Adipose tissue (tissue), 3 donors: ENCODE measurements at places on chromosomes 16 and 17. TPM values are rescaled to one million over a fixed set of nuclear protein-coding genes. Genes with fewer than 3 reads are reported as not detected.

Gene ENPP7
- not detected for polyA plus RNA-seq

Gene SLC4A1
- not detected for polyA plus RNA-seq

Gene CD300LB
- 0.08 TPM for polyA plus RNA-seq

Gene CCL7
- not detected for polyA plus RNA-seq

Gene PRR29
- polyA plus RNA-seq, result 1.1 TPM

Gene KCTD19
- polyA plus RNA-seq, result not detected

Gene PIK3R6
- not detected for polyA plus RNA-seq

Gene TNP2
- not detected for polyA plus RNA-seq

Gene COA3
- polyA plus RNA-seq, result 134 TPM

Gene FNDC8
- 0.03 TPM for polyA plus RNA-seq

Gene TMEM235
- polyA plus RNA-seq, result not detected

Gene SLC38A8
- not detected for polyA plus RNA-seq

Gene MT1E
- 1,432 TPM for polyA plus RNA-seq

Gene SPN
- 0.59 TPM for polyA plus RNA-seq

Gene NDUFAF8
- 56.3 TPM for polyA plus RNA-seq

Gene EME1
- polyA plus RNA-seq, result 0.25 TPM

Gene ALOX15
- 0.09 TPM for polyA plus RNA-seq

Gene FBXL16
- 0.22 TPM for polyA plus RNA-seq

Gene DHODH
- polyA plus RNA-seq, result 5.3 TPM

Gene TPSB2
- polyA plus RNA-seq, result 8.0 TPM

Gene CD300C
- 0.37 TPM for polyA plus RNA-seq

Gene KCNG4
- polyA plus RNA-seq, result not detected

Gene NOD2
- 1.2 TPM for polyA plus RNA-seq

Gene TAC4
- not detected for polyA plus RNA-seq
